ENCODE measurements at places on chromosomes 6 and 20.

DNA sequence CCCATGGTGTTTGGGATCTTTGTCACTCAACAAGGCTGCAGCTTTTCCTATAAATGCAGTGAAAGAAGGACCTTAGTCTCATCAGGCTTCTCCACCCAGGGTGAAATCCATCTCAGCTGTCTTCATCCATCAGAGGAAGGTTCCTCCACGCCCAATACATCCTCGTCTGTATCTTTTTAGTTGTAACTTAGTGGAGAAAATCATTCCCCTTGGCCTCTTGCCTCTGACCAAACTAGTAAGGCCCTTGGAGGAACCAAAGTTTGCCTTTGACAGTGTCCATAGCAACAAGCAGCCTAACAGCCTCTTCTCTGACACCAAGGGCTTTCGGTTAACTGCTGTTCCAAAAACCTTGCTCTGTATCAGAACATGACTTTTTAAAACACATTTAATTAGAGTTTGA lies 230.3 kb upstream of the ECI2 start:
- DNase-seq, result no peak

DNA sequence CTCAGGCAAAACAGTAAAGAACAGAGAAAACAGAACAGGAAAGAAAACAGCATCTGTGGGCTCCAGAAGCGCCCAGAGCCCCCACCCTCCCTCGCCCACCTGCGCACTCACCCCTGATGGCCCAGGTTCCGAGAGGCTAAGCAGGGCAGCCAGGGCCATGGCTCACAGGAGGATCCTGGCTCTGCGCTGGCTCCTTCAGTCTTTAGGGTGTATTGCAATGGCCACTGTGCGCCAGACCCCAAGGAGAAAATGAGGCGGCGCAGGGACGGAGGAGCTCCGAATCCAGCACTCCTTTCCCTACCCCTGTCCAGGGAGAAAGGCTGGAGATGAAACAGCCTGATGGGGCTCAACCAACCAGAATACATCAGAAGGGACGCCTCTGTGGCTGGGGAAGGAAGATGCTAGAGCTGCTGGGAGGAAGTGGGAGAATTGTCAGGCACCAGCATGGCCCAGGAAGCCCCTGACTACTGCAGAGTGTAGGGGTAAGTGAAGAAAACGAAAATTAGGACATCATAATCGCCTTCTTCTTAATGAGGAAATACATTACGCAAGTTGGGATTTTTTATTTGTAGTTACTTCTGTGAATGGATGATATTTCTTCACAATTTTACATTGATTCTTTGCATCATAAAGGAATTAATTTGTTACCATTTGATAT lies 49.0 kb downstream of the COL11A2 start:
- no peak for DNase-seq

GRCh38 chr20:29878777-29879442 lies 1378.6 kb upstream of the DEFB115 start:
- no peak for DNase-seq

DNA sequence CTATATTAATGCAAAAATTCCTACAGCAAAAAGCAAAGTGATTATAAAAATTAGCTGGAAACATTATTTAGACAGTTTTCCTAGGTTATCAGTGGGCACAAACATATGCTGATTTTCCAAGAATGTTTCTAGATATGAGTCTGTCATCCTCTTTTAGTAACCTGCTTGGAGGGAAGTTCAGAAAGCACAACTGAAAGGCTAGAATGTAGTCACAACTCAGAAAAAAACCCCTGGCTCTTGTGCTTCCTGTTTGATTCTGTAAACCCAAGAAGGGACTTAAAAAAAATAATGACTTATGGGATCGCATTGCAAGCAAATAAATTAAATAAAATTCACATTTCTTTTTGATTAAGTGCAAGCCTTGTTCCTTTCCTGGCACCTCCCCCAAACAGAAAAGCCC lies 708.4 kb upstream of the EPHA7 start:
- no peak for DNase-seq

DNA sequence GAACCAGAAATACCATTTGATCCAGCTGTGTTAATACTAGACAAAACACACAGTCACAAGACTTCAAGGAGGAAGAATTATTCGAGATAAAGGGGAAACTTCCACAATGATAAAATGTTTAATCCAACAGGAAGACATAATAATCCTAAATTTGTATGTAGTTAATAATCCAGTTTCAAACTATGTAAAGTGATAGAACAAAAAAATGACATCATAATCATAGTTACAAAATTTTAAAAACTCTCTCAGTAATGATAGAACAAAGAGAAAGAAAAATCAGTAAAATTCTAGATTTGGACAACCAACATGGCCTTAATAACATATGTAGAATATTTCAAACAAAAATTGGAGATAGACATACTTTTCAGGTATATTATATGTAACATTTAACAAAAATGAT lies 38.9 kb downstream of the LINC00237 start:
- no peak for DNase-seq

- DNase-seq, result peak; percentile 75
Observed at GRCh38 chr20:14337400-14338171, at the start of gene FLRT3. Gene FLRT3 (minus strand): TSS chr20:14337612. CDS start chr20:14327506, 10,106 bp downstream.

DNA sequence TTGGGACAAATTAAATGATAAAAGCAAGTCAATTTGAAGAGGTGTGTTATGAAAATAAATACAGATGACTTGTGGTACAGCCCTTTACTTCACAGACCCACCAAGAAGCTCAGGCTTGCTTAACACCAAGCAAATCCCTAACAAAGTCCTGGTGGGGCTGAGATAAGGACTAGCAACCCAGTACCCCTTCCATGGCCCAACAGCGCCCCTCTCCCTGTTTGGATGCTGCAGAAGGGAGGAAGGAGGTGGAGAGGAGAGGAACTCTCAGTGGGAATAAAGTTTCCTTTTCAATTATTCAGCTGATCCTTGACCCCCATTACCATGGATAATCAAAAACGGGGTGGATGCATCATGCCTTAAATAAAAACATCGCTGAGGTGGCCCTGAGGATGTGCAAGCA lies 4.5 kb upstream of the ZNF831 start:
- DNase-seq, result no peak

- DNase-seq, result no peak
Observed at GRCh38 chr6:109330263-109330662, 52.0 kb downstream of the CD164 start.

GRCh38 chr20:10898552-10898951 lies 224.8 kb upstream of the JAG1 start:
- DNase-seq, result no peak

DNA sequence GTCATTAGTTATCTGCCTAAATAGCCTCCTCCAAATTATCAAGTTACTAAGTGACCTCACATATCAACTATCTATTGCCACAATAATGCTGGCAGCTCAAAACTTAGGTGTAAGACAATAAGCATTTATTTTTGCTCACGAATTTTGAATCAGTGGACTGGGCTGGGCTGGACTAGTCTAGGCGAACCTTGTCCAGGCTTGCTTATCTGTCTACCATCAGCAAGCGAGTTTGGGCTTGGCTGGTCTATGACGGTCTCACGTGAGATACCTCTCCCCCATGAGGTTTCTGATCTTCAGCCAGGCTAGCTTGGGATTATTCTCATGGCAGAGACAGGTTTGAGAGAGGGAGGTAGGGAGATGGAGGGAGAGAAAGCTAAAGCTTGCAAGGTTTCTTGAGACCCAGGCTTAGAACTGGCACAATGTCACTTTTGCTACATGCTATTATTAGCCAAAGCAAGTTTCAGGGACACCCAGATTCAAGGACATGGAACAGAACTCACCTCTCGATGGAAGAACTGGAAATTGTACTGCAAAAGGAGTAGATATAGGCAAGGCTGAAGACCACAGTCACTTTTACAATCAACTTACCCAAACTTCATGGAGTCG lies 80.9 kb downstream of the WASF1 start:
- no peak for DNase-seq

- DNase-seq, result no peak
Observed at GRCh38 chr6:97291896-97292295, 8.9 kb upstream of the MMS22L start.

DNA sequence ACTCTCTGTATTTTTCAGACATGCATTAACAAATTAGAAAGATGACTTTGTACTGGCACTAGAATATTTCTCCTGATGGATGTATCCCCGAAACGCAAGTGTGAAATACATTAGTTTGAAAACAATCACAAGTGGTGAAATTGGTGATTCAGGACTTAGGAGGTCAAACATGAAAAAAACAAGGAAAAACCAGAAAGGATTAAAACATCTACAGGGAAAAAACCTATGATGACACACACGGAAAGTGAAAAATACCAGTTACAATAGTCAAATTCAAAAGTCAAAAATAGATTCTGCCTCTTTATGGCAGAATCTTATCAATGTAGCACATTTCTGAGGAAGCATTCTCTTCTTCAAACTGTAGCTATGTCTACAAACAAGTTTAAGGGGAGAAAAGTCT lies 129.0 kb upstream of the SGK1 start:
- no peak for DNase-seq

DNA sequence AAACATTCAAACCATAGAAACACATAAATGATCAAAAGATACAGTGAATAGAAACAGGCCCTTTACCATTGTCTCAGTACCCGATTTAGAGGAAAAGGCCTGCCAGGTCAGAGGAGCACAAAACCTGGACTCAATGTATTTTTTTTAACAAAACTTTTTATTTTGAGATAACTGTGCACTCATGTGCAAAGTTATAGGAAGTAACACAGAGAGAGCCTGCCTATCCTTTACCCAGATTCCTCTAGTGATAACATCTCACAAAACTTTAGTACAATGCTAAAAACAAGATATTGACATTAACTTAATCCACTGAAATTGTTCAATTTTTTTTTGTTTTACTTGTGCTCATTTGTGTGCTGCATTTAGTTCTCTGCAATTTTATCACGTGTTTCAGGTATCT lies 36.8 kb upstream of the SAMD3 start:
- DNase-seq, result no peak

DNA sequence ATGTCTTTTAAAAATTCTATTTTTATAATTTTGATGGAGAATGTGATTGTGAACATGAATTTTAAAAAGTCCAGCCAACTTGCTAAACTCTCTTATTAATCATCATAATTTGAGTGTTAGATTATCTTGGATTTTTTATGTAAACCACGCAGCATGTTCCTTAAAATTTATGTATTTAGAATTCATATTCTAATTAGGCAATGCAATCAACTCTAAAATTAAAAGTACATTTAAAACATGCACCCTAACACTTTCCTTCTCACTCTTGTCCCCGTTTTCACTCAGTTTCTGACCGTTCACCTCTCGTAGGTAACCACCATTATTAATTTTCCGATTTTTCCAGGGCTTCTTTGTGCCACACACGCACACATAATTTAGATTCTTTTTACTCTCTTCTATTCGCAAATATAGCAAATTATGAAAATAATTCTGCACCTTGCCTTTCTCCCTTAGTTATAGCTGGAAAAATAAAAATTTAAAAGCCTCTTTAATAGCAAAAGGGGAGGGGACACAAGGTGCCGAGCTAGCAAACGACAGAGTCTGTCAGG lies 329 bp upstream of the ZKSCAN3 start:
- no peak for DNase-seq

DNA sequence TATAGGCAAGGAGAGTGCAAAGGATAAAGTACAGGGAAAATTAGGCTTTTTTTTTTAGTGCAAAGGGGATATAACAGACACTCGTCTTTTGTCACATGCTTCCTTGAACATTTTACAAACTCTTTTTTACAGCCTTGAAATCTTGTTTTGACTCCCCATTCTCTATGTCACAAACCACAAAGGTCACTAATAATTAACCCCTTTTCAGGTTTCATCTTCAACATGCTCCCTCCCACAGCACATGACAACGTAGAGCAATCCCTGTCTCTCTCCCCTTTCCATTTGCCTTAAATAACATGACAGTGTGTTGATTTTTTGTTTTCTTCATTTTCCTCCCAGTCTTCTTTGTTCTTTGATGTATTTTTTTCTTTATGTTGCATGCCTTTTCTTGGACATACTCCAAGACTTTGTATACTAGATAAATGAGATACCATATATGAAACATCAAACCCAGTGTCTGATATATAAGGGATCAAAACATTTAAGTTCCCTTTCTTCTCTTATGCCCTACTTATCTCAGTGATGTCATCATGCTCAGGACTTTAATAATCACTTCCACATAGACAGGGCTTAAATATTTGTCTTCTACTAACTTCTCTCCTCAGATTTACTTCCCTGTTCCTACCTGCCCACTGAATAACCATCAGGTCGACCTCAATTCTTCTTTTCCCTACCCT lies 378.7 kb upstream of the HSF2 start:
- no peak for DNase-seq

GRCh38 chr20:19056909-19057308 lies 155.5 kb upstream of the SLC24A3 start:
- DNase-seq, result no peak

DNA sequence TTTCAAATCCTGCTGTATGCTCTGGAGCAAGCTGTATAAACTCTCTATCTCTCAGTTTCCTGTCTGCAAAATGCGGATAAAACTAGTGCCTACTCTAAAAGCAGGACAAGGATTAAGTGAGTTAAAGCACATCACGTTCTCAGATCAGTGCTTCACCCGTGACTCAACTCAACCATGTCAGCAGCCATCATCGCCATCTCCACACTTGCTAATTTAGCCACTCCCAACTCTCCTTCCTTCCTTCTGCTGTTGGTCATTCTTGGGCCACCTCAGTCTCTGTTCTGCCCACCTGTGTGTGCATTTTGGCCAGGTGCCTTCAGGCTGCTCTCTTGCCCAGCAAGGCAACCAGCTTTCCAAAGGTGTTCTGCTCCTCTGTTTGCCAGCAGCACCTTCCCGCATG lies 260.0 kb upstream of the CDYL start:
- no peak for DNase-seq

DNA sequence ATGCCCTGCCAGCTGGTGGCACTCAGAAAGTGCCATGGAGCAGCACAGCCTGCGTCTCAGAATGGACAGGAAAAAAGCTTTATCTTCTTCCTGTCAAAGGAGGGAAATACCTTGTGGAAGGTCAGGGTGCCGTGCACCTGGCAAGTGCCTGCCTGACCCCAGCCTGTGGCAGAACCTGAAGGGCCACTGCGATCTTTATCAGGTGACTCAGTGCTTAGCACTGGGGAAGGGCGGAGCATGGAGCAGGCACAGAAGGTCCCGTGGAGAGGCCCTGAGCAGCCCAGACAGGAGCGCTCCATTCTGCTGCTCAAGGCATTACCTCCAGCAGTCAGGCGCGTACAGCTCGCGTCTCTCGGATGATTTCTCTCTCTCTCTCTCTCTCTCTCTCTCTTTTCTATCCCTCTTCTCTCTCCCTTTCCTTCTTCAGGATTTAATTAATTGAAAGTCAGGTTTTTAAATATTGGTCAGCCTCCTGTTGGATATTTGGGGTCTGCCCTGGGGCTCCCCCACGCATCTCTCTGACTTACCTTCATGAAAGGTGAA lies 31.7 kb downstream of the FOXC1 start:
- no peak for DNase-seq
